A549 (cell line): ENCODE measurements at places on chromosomes 6 and 20.

- no peak for DNase-seq
Observed at GRCh38 chr6:11217360-11218101, 14.9 kb downstream of the NEDD9 start.

GRCh38 chr6:92507552-92507951 is 911.8 kb downstream of the EPHA7 start:
- DNase-seq = no peak

DNA sequence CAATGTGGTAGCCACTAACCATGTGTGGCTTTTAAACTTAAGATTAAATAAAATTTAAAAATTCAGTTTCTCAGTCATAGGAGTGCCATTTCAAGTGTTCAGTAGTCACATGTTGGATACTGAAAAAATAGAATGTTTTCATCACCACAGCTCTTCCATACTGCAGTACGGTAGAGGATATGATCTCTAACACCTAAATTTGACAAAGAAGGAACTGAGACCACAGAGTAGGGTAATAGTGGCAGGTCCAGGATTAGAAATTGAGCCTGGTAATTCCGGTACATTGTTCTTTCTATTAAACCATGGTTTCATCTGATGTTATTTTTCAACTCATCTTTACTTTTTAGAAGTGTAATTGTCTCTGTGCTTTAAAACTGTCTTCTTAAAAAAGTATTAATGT is 104.0 kb downstream of the CD2AP start:
- no peak for DNase-seq

GRCh38 chr20:10711903-10712451 is 38.2 kb upstream of the JAG1 start:
- DNase-seq = no peak
